ENCODE measurements at places on chromosomes 7 and 10. TPM values are rescaled to one million over a fixed set of nuclear protein-coding genes. Genes with fewer than 3 reads are reported as not detected.

The GRIFIN gene
- total RNA-seq: not detected

The SLC26A5 gene
- total RNA-seq: not detected

The PAX4 gene
- not detected for total RNA-seq

The CDH23 gene
- total RNA-seq: 9.0 TPM

The RELN gene
- not detected for total RNA-seq

The IFIT1 gene
- total RNA-seq: 3.8 TPM

The TUBAL3 gene
- not detected for total RNA-seq

Measured in T-helper 17 cell (primary cell).